ENCODE measurements at places on chromosomes 7 and 10. TPM values are rescaled to one million over a fixed set of nuclear protein-coding genes. Genes with fewer than 3 reads are reported as not detected.

GRCh38 chr10:60916025-60916424 is 28.0 kb downstream of the RHOBTB1 start:
- no peak overlapping the region for H3K27ac ChIP-seq
- no peaks in the 10 kb centered on the region for H3K4me1 ChIP-seq
- H3K36me3 ChIP-seq = no peaks in the 10 kb centered on the region
- no peak overlapping the region for H3K4me3 ChIP-seq

DNA sequence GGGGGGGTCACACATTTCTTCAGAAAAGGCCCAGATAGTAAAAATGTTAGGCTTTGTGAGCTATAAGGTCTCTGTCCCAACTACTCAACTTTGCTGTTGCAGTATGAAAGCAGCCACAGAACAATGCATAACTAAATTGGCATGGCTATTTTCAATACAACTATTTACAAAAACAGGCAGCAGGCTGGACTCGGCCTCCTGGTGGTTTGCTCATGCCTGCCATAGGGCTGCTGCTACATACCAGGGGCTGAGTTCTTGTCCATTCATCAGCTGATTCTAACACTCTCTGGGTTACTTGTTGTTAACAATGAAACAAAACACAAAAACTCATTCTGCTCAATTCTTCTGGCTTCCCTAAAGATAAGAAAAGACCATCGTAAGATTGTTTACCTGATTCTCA is 109.4 kb upstream of the ADAM12 start:
- peaks cover 4% of the 10 kb centered on the region for H3K36me3 ChIP-seq
- H3K4me1 ChIP-seq = no peaks in the 10 kb centered on the region
- H3K27me3 ChIP-seq = no peaks in the 10 kb centered on the region

GRCh38 chr7:112892263-112892662 is 102.1 kb upstream of the TMEM168 start:
- DNase-seq = peak; percentile 58
- no peak overlapping the region for H3K27ac ChIP-seq
- H3K4me3 ChIP-seq = no peak overlapping the region
- no peaks in the 10 kb centered on the region for H3K4me1 ChIP-seq

DNA sequence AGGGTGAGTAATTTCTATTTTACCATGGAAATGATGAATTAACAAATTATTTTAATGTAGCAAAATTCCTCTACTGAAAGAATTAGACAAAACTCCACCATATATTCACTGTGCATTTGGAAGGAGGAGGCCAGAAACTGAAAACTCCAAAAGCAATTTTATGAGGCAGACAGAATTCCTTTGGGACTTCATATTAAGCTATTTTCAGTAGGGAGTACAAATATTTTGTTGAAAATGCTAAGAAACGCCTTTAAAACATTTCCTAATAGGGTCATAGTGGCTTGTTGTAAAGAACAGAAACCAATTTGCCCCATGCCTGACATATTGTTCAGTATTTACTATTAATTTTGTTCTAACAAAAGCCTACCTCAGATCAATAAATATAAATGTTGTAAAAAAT is 117.8 kb downstream of the TES start:
- H3K4me1 ChIP-seq = peaks cover 5% of the 10 kb centered on the region
- DNase-seq = no peak

DNA sequence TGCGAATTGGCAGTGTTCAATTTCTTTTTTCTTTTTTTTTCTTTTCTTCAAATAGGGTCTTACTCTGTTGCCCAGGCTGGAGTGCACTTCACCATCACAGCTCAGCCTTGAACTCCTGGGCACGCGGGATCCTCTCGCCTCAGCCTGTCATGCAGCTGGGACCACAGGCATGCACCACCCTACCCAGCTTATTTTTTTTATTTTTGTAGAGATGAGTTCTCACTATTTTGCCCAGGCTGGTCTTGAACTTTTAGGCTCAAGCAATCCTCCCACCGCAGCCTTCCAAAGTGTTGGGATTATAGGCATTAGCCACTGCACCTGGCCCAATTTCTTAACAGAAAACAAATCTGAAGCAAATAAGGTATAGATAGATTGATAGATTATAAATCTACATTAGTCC is 69.3 kb downstream of the SKIDA1 start:
- DNase-seq = no peak
- no peaks in the 10 kb centered on the region for H3K27me3 ChIP-seq
- H3K27ac ChIP-seq = no peak overlapping the region
- H3K4me1 ChIP-seq = no peaks in the 10 kb centered on the region

GRCh38 chr7:138089080-138089901 is 13.0 kb downstream of the AKR1D1 start:
- no peak overlapping the region for H3K27ac ChIP-seq
- no peaks in the 10 kb centered on the region for H3K27me3 ChIP-seq
- peak; percentile 71 for DNase-seq
- no peaks in the 10 kb centered on the region for H3K36me3 ChIP-seq
- no peak overlapping the region for H3K4me3 ChIP-seq
- H3K4me1 ChIP-seq = no peaks in the 10 kb centered on the region

DNA sequence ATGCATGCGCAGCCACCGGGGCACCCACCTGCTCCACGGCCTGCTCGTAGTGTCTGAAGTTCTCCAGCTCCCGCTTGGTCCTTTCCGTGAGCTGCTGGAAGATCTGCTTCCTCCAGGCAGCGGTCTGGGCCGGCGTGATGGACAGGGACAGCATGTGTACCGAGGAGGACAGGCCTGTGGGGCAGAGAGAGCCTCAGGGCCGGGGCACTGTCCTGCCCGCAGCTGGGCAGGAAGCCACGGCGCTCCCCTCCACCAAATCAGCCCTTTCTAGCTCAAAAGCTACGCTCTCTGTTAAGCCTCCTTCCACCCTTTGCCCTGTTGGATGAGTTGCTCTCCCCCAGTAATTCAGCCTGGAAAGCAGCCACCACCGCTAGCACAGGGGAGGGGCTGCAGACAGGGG is 19.2 kb downstream of the TECPR1 start:
- no peak overlapping the region for H3K4me3 ChIP-seq
- H3K27ac ChIP-seq = no peak overlapping the region
- H3K27me3 ChIP-seq = no peaks in the 10 kb centered on the region

DNA sequence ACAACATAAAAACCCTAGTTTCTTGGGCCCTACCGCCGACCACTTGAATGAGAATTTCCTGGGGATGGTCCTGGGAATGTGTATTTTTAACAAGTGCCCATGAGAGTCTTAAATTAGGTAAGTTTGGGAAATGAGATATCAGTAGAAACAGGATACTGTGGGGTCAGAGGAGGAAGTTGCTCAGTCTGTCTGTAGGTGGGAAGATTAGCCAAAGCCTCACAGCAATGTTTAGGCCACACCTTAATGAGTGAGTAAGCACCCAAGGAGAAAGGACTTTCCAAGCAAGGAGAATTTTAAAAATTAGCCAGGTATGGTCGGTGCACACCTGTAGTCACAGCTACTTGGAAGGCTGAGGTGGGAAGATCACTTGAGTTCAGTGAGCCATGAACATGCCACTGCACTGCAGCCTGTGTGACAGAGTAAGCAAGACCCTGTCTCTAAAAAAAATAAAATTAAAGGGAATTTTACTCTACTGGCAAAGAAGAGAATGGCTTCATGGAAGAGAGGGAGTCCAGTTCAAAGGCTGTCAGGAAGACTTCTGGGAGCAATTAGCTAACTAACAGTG is 31.9 kb downstream of the PAPSS2 start:
- H3K4me3 ChIP-seq = no peak overlapping the region
- H3K4me1 ChIP-seq = no peaks in the 10 kb centered on the region
- peak; percentile 42 for DNase-seq
- no peaks in the 10 kb centered on the region for H3K27me3 ChIP-seq
- no peaks in the 10 kb centered on the region for H3K36me3 ChIP-seq

- H3K36me3 ChIP-seq = no peaks in the 10 kb centered on the region
- H3K27ac ChIP-seq = no peak overlapping the region
- H3K27me3 ChIP-seq = no peaks in the 10 kb centered on the region
- H3K4me3 ChIP-seq = no peak overlapping the region
- DNase-seq = no peak
These were observed 16.3 kb upstream of the ZMIZ1 start for GRCh38 chr10:79052291-79053080.

- no peak overlapping the region for H3K4me3 ChIP-seq
- no peaks in the 10 kb centered on the region for H3K4me1 ChIP-seq
- H3K27ac ChIP-seq = peak overlapping the region; percentile 71
- no peaks in the 10 kb centered on the region for H3K27me3 ChIP-seq
- H3K36me3 ChIP-seq = peaks cover 91% of the 10 kb centered on the region
These were observed 53.4 kb downstream of the COL17A1 start for GRCh38 chr10:104032144-104032775.

DNA sequence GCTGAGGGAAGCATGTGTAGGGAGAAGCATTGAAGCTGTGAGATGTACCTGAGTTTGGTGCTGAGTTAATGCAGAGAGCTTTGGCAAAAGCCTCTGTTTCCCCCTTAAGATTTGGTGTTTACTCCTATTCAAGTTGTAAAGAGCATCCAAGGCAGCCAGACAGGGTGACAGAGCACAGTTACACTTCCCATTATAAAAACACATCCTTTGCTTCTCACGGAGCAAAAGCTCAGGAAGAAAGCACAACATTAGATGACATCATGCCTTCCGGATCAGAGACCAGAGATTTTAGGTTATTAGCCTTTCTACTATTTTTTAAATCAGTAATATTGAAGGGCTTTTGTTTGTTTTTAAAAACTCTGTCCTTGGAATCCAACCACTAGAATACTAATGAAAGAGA is 182.9 kb downstream of the DOCK4 start:
- H3K27ac ChIP-seq = no peak overlapping the region
- peaks cover 10% of the 10 kb centered on the region for H3K4me1 ChIP-seq
- no peak overlapping the region for H3K4me3 ChIP-seq

DNA sequence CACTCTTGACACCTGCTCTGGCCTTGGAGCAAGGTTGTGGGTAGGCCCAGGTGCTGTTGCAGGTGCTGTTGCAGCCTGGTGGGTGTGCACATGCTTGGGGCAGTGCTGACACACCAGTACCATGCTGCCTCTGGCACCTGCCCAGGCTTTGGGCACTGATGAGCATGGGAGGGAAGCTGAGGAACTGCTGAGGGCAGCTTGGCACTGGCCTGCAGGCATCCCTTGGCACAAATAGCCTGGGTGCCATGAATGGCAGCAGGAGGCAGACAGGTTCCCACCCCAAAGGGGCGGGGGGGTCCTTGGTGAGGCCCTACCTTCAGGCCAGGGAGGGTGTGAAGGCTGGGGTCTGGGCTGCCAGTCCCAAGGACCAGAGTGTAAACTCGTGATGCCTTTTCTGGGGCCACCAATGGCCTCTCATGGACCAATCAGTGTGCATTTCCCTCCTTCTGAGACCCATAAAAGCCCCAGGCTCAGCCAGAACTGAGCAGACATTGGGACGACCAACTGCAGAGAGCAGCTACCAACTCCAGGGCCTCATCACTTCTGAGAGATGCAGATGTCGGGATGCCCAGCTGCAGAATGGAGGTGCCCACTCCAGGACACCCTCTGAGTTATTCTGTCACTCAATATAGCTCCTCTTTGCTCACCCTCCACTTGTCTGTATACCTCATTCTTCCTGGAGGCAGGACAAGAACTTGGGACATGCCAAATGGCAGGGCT is 547.4 kb downstream of the ZWINT start:
- H3K27me3 ChIP-seq = no peaks in the 10 kb centered on the region
- no peak overlapping the region for H3K27ac ChIP-seq
- DNase-seq = no peak
- no peak overlapping the region for H3K4me3 ChIP-seq
- no peaks in the 10 kb centered on the region for H3K36me3 ChIP-seq

DNA sequence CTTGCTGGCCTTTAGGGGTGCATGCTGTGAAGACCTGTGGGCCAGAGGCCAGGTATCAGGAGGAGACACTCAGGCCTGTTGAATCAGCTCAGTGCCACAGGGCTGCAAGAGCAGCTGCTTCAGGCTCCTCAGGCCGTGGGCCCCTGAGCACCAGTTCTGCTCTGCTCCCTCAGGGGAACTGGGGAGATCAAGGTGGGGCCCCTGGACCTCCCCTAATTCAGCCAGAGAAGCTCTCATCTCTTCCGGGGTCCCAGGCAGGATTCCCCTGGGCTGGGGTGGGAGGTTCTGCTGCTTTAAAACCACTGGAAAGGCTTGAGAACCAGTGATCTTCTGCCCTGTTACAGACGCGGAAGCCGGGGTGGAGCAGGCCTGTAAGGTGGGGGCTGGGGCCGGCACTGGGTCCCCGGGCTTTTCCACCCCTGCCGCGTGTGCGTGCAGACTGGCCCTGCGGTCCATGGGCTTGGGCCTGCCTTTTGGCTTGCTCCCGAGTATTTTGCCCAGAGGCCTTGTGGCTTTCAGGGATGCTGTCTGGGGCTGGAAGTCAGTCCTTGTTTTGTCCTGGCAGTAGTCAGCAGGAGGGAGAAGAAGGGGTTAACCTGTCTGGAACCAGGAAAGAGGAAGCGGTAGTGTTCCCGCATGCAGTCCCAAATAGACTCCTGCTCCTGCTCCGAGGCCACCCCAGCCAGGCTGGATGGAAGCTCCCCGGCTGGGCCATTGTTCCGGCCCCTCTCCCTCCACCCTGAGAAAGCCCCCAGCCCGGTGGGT is 74.3 kb downstream of the LHPP start:
- H3K27me3 ChIP-seq = no peaks in the 10 kb centered on the region
- DNase-seq = no peak
- no peaks in the 10 kb centered on the region for H3K36me3 ChIP-seq
- H3K27ac ChIP-seq = no peak overlapping the region
- peaks cover 5% of the 10 kb centered on the region for H3K4me1 ChIP-seq

DNA sequence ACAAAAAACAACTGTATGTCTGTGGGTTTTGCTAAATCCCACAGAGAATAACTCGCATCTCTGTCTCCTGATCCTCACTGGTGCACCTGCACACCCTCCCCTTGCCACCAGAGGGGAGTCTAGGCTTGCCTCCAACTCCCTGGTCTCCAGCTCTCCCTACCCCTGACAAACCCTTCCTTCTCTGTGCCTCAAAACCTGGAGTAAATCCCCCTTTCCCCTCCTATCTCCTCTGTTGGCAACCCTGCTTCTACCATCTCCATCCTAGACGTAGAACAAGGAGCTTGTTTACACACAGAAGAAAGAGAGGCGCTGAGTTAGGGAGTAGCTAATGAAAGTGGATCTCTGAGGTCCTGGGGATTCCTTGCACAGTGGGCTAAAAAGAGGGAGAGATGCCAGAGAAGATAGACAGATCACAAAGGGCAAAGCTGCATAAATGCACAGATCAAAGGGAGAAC is 6.0 kb downstream of the MBLAC1 start:
- peaks cover 10% of the 10 kb centered on the region for H3K27me3 ChIP-seq
- H3K4me1 ChIP-seq = peaks cover 11% of the 10 kb centered on the region

GRCh38 chr7:97021747-97022490 is 2.7 kb downstream of the DLX5 start:
- no peak overlapping the region for H3K27ac ChIP-seq
- no peak overlapping the region for H3K4me3 ChIP-seq
- H3K27me3 ChIP-seq = peaks cover 88% of the 10 kb centered on the region
- no peaks in the 10 kb centered on the region for H3K4me1 ChIP-seq
- H3K36me3 ChIP-seq = no peaks in the 10 kb centered on the region
- no peak for DNase-seq

- DNase-seq = peak; percentile 66
- H3K4me3 ChIP-seq = no peak overlapping the region
- H3K36me3 ChIP-seq = no peaks in the 10 kb centered on the region
- no peaks in the 10 kb centered on the region for H3K27me3 ChIP-seq
- peaks cover 15% of the 10 kb centered on the region for H3K4me1 ChIP-seq
- H3K27ac ChIP-seq = no peak overlapping the region
These were observed 133.4 kb upstream of the MKLN1 start for GRCh38 chr7:131194070-131194865.

- H3K27me3 ChIP-seq = peaks cover 29% of the 10 kb centered on the region
- no peak overlapping the region for H3K27ac ChIP-seq
- peaks cover 4% of the 10 kb centered on the region for H3K4me1 ChIP-seq
- DNase-seq = no peak
These were observed 4.5 kb downstream of the CAMK2B start for GRCh38 chr7:44320794-44321371.

SHH gene
- total RNA-seq = not detected

GJD4 gene
- total RNA-seq = not detected

NEURL1 gene
- total RNA-seq = not detected

NRBF2 gene
- 56.9 TPM for total RNA-seq

GPR158 gene
- not detected for total RNA-seq

UCN3 gene
- not detected for total RNA-seq

RBP3 gene
- total RNA-seq = not detected

TAS2R4 gene
- 3.5 TPM for total RNA-seq
